ENCODE measurements at places on chromosomes 2 and 18. TPM values are rescaled to one million over a fixed set of nuclear protein-coding genes. Genes with fewer than 3 reads are reported as not detected.

MYL1 gene
- total RNA-seq: not detected

TUBA4B gene
- not detected for total RNA-seq

DSG4 gene
- total RNA-seq: not detected

ITM2C gene
- total RNA-seq: 58.6 TPM

ABCG5 gene
- not detected for total RNA-seq

VAMP5 gene
- total RNA-seq: 28.0 TPM

DYNAP gene
- not detected for total RNA-seq

Data from CD8-positive, alpha-beta memory T cell (primary cell).